ENCODE measurements at places on chromosomes 3 and 15.

- no peak for DNase-seq
These were observed 154.2 kb downstream of the IMPG2 start for GRCh38 chr3:101166150-101166549.

DNA sequence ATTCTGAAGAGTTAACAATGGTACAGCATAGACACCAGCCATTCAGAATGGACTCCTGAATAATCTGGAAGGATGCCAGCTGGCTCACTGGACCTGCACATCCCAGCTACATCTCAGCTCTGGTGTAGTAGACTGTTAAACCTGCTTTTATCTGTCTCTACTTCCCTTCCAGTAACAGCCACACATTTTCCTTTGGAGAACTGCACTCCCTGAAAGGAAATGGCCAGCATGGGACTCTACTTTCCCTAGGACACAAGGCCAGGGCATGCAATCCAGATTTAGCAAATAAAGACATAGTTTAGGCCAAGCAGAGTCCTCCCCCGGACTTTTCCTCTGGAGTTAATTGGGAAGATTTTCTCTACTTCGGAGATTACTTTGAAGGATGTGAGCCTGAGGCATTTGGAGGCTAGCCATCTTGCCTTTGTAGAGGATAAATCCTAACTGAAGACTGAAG lies 82.7 kb upstream of the TCF12 start:
- no peak for DNase-seq

DNA sequence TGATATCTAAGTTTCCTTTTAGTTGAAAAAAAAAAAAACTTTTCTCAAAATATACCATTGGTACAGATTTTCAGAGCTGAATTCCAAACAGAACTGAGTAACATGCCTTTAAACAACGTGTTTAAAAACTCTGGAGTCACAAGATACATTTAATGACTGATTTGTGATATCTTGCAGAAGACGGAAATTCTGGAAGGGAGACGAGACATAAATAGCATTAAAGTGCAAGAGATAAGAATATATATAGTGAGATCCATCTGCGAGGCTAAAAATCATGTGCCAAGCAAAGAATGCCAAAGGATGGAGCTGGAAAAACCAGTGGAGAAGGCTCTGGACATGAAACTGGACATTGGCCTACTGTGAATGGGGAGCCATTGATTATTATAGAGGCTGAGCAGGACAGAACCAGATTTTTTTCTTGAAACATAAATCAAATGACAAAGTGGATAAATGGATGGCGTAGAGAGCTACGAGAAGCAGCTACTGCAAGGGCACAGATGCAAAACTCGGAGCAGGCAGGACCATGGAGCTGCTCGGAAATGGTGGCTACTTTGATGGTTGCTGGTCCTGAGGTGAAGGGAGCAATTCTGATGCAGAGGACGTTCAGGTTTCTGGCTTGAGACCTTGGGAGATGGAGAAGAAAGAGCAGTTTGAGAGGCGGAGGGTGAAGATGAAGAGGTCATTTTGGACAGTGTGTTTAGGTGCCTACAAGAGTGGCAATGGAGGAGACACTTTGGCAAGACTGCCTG lies 88.8 kb downstream of the CPN2 start:
- no peak for DNase-seq

GRCh38 chr15:37076543-37076942 lies 23.8 kb downstream of the MEIS2 start:
- DNase-seq: no peak

- DNase-seq: no peak
These were observed 18.6 kb upstream of the SLC41A3 start for GRCh38 chr3:126102530-126102951.

DNA sequence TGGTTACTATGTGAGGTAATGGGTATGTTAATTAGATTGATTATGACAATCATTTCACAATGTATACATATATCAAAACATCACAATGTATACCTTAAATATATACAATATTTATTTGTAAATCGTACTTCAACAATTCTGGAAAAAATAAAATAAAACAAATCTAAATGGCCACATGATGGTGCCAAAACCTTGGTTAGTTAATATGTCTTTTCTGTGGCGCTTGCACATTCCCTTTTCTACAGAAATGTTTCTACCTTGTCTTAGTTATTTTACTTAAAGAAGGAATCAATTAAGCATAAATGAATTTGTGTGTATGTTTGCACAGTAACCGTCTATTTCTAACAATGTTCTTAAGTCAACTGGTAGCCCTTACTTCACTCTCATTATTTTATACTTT lies 53.4 kb downstream of the OXSM start:
- no peak for DNase-seq

GRCh38 chr15:75153087-75153486 lies 48.6 kb upstream of the C15orf39 start:
- no peak for DNase-seq

- no peak for DNase-seq
These were observed 1.0 kb downstream of the C3orf38 start for GRCh38 chr3:88150806-88151205.

DNA sequence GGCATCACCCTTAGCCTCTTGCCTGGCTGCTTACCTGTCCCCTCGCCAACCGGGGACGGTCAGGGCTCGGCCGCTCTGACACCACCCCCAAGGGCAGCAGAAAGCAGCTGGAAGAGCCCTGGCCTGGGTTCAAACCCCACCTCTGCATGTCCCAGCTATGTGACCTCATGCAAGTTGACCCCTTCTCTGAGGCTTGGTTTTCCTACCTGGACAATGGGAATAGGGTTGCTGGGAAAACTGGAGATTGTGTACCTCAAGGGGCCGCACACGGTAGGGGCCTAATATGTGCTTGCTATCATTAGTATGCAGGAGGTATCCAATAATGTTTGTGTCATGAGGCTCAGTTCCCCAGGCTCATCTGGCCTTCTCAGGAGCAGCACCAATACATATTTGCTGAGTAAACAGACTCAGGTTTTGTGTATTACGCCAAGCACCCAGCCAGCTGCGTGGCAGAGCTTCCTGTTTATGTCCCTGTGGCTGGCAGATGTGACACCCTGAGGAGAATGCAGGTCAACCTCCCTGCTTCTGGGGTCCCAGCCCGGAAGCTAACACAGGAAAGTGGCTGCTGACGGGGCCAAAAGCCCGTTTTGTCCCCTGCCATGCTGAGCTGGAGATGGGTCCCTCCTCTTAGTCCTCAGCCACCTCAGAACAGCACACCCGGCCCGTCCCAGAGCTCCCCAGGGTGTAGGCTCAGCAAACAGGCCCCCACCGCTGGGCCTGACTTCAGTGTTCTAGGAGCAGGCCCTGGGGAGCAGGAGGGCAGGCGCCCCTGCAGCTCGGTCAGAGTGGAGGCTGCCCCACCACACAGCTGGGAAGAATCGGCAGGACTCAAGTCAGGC lies 29.7 kb downstream of the PLXND1 start:
- peak; percentile 60 for DNase-seq

- DNase-seq: no peak
These were observed 8.2 kb upstream of the RYK start for GRCh38 chr3:134258761-134259347.

GRCh38 chr3:4838621-4839022 lies 140.6 kb upstream of the BHLHE40 start:
- no peak for DNase-seq

DNA sequence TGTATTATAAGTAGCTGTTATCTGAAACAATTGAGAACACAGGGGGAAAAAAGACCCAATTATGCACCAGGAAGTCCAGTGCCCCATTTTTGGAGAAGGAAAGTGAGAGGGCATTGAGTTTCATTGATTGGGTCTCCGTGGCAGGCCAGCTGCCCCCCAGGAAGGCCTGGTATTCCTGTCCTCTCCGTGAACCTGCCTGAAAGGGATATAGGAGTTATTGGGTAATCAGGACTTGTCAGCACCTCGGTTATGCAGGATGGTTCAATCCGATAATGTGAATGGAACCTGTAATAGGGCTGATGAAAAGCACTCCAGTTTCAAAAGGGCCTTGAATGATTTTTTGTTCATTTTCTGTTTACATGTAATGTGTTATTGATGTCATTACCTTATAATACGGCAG lies 122.0 kb upstream of the RARB start:
- no peak for DNase-seq
